Stimulated activated CD4-positive, alpha-beta T cell treated with anti-CD3 and anti-CD28 coated beads, Interleukin-2, amount 100 ng/mL, for 24 hours (primary cell): ENCODE measurements at places on chromosomes 5 and 9.
A peak's percentile ranks its signal among the peaks of the same experiment; 100 is the strongest.

- no peak for DNase-seq
Observed at GRCh38 chr5:153676406-153676805, 185.9 kb downstream of the GRIA1 start.

DNA sequence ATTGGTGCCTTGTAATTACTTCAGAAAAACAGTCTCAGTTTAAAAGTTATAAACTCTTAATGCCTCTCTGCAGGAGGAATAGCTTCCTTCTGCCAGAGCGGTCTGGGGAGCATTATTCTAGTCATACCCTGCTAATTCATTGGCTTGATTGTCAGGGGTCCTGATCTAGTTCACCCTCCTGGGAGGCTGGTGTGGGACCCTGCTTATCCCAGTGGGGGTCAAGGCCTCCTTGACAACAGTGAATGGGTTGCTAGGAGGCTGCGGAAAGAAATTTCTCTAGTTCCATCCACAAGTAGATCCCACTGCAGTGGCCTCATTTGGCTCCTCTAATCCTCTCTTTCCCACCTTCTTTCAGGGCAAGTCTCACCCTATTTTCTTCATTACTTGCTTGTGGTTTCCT is 105.7 kb downstream of the TMC1 start:
- DNase-seq, result no peak

DNA sequence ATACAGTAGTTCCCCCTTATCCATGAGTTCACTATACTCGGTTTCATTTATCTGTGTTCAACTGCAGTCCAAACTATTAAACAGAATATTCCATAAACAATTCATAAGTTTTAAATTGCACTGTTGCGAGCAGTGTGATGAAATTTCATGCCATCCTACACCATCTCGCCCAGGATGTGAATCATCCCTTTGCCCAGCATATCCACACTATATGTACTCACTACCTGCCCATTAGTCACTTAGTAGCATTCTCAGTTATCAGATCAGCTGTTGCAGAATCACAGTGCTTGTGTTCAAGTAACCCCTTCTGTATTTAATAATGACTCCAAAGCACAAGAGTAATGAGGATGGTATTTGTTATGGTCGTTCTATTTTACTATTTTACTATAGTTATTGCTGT is 51.5 kb downstream of the SHOC1 start:
- peak; percentile 26 for DNase-seq

- DNase-seq, result no peak
Observed at GRCh38 chr9:125457357-125457756, 195.7 kb downstream of the GAPVD1 start.

GRCh38 chr5:127101935-127102334 is 28.6 kb upstream of the C5orf63 start:
- DNase-seq, result no peak

DNA sequence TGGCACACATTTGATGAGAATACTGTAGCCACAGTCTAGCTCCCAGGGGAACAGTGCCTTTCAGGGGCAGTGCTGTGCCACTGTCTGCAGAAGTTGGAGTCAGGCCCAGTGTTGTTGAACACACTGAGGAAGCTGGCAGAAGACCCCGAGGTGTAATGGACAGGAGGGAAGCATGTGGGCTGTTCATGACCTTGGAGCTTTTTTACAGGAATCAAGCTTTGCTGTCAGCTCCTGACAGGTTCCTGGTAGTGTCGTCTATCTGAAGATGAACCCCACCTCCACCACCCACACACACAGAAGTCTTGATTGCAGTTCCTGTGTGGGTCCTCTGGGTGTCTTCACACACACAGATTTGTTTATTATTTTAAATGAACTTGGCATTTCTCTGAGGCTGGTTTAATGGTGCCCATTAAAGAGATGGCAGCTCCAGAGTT is 40.3 kb upstream of the TNFAIP8 start:
- DNase-seq, result peak; percentile 51

DNA sequence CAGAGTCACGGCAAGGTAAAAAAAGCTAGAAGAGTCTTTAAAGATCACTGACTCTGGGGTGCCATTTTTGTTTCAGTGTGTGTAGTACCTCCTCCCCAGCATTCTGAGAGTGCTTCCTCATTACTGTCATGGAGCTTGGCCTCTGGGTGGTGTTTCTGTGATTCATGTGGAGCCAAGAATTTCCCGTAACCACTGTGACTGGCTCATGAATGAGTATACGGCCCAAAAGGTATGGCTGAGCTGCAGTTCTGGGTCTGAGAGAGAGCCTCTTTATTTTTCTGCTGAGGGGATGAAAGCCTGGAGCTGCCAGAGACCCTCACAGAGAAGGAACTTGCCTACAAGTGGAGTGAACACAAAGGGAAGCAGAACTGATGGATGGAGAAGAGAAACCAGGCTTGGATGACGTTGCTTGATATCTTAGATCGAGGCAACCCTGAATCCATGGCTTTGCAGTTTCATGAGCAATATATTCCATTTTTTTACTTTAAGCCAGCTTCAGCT is 85.6 kb downstream of the PTTG1 start:
- peak; percentile 36 for DNase-seq

GRCh38 chr9:21674894-21675293 is 127.5 kb upstream of the MTAP start:
- no peak for DNase-seq

DNA sequence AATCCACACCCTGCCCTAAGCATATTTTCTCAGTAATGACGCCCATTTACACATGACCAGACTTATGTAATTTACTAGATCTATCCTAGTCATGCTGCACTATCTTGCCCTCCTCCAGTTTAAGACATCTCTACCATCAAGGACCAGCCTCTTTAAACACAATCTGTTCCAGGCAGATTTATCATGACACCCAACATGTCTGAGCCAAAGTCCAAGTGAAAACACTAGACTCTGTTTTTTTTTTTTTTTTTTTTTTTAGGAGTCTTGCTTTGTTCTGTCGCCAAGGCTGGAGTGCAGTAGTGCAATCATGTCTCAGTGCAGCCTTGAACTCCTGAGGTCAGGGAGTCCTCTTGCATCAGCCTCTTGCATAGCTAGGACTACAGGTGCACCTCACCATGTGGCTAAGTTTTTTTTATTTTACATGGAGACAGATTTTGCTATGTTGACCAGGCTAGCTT is 354.6 kb downstream of the ARRDC3 start:
- DNase-seq, result no peak

- DNase-seq, result no peak
Observed at GRCh38 chr5:44532981-44533380, 143.8 kb upstream of the FGF10 start.

DNA sequence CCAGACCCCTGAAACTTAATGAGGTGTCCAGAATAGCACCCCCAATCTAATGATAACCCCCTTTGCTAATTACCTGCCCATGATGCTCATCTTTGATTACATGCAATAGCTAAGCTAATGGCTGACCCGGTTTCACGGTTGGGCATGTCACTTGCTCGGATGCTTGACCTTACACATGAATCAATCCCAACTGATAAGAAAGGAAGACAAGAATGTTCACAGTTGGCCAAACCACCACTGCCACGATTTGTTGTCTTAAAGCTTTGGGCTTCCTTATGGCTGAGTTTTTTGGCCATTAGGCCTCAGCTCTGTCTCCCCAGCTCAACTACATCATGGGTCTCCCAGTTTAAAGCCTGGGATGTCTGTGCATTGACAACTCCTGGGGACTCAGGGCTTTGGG is 53.1 kb upstream of the TGFBR1 start:
- DNase-seq, result no peak

GRCh38 chr5:31783086-31783645 is 144.2 kb downstream of the PDZD2 start:
- DNase-seq, result no peak

DNA sequence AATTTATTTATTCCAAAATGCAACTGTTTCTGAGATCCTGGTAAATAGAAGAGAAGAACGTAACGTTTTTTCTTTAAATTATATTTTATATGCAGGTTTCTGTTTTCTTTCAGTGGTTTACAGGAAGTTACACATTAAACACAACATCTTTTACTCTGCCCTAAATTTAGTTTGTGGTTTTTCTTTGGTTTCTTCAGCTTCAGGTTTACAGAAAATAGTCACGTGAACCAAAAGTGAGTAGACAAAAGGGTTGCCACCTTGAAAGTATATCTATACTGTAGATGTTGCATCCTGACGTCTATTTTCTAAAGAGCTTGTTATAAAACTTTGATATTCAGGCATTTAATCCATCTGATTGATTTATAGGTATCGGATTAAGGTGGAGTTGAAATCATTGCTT is 1236.6 kb downstream of the MAT2B start:
- DNase-seq, result no peak

DNA sequence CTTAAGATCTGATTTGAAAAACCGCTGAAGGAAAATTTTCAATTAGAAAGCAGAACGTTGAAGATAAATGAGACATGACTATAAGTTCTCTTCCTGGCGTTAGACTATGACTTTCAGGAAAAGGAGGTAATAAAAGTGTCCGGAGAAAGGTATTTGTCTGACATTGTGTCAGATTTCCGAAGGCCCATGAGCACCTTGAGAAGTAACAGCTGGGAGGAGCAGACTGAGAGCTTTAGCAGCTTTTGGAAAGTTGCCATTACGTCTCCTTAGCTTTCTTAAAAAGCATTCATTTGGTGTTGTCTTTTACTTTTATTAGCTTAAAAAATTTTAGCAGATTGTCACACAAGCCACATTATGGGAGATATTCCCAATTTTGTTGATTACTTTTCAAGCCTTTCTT is 363.5 kb downstream of the NDUFS4 start:
- no peak for DNase-seq

GRCh38 chr9:80077059-80077458 is 505.3 kb downstream of the TLE4 start:
- no peak for DNase-seq

GRCh38 chr9:134704498-134704897 is 62.9 kb downstream of the COL5A1 start:
- no peak for DNase-seq

DNA sequence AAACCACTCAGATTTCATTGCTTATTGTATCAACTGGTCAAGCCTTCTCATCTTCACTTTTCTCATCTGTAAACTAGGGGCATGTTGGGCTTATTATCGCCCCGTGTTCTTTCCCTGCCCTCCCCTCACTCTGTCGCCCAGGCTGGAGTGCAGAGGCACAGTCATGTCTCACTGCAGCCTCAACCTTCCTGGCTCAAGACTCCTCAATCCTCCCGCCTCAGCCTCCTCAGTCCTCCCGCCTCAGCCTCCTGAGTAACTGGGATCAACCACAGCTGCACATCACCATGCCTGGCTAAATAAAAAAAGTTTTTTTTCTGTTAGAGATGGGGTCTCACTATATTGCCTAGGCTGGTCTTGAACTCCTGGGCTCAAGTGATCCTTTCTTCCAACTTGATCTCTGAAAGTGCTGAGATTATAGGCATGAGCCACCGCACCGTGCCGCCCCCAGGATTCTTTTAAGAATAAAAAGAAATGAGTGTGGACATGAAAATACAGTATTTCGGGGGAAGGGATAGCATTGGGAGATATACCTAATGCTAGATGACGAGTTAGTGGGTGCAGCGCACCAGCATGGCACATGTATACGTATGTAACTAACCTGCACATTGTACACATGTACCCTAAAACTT is 2.0 kb downstream of the MAML1 start:
- no peak for DNase-seq

DNA sequence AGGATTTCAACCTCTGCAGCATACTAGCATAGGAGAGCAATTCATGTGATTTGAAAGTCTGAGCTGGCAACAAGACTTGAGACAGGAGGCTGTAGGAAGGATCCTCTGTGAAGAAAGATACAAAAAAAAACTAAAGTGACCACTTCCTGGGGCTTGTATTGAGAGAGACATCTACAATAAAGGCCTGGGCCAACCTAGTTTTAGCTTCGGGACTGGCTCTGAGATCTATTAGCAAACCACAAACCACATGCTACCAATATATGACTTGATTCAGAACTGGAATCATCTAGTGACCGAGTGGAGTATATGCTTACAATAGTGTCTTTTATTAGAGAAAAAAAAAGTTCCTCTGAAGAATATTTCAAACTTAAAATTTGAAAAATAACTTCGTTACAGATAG is 1448.9 kb upstream of the CDH6 start:
- DNase-seq, result no peak

- no peak for DNase-seq
Observed at GRCh38 chr5:79847561-79847960, 143.5 kb downstream of the MTX3 start.

- no peak for DNase-seq
Observed at GRCh38 chr5:176747670-176748072, 62.7 kb upstream of the UNC5A start.

- DNase-seq, result no peak
Observed at GRCh38 chr5:109580225-109580624, 109.5 kb upstream of the MAN2A1 start.

GRCh38 chr5:128002425-128002824 is 81.1 kb upstream of the SLC12A2 start:
- no peak for DNase-seq

- no peak for DNase-seq
Observed at GRCh38 chr9:122364117-122364782, 6.6 kb upstream of the PTGS1 start.

- DNase-seq, result no peak
Observed at GRCh38 chr9:125810161-125810560, 63.0 kb downstream of the PBX3 start.

DNA sequence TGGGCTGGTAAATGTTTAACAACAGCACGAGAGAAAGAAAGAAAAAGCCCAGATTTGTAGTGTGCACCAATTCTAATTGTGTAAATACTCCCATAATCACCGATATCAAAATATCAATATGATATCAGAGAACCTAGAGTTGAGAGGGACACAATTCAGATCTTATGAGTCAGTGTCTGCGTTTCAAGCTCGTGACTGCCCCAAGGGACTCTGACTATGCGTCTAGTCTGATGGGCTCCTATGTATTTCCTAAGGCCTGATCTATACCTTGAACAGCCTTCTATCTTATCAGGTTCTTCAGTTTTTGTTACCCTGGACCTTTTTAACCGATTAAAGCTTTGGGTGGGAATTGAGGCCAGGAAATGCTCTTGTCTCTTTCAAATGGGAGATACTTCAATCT is 243.0 kb upstream of the SLC24A2 start:
- DNase-seq, result no peak

GRCh38 chr5:179313849-179314521 is 31.3 kb downstream of the ADAMTS2 start:
- DNase-seq, result no peak

- DNase-seq, result no peak
Observed at GRCh38 chr9:118670011-118670953, 699.0 kb downstream of the BRINP1 start.

GRCh38 chr9:93077367-93077766 is 18.6 kb upstream of the CARD19 start:
- no peak for DNase-seq

DNA sequence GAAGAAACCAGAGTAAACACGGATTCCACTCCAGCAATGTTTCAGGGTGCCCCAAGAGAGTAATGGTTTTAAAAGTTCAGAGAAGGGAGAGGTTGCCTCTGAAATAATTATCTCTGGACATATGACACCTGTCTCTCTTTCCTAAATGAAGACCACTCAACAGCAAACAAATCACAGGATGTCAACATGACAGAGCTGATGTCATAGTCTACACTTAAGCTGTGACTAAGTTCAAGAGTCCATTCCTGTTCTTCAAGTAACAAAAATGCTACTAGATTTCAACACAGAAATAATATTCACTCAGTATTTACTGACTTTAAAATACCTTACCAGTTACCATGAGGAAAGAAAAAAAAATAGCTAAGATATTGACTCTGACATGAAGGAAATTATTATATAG is 44.7 kb upstream of the SLC30A5 start:
- no peak for DNase-seq
